ENCODE measurements at places on chromosomes 6 and 20. TPM values are rescaled to one million over a fixed set of nuclear protein-coding genes. Genes with fewer than 3 reads are reported as not detected.

GRCh38 chr6:118700531-118700930 is 49.1 kb upstream of the CEP85L start:
- peaks cover 14% of the 10 kb centered on the region for H3K36me3 ChIP-seq
- no peak overlapping the region for H3K27ac ChIP-seq
- no peaks in the 10 kb centered on the region for H3K27me3 ChIP-seq
- H3K4me3 ChIP-seq: no peak overlapping the region

DNA sequence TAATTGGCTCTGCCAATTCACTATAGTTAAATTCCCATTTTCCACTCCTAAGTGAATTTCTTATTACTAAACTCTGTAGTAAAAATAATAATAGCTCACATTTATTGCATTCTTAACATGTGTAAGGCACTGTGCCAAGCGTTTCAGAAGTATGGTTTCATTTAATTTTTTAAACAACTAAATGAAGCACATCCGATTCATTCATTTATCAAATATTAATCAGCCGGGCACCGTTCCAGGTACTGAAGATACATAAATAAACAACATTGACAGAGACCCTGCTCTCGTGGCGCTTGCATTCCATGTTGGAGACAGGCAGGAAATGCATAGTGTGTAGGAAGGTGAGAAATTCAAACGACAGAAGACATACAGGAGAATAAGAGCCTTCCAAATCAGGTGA is 423.2 kb upstream of the JARID2 start:
- no peaks in the 10 kb centered on the region for H3K27me3 ChIP-seq
- H3K4me1 ChIP-seq: no peaks in the 10 kb centered on the region
- no peaks in the 10 kb centered on the region for H3K36me3 ChIP-seq
- H3K27ac ChIP-seq: no peak overlapping the region
- DNase-seq: no peak
- H3K4me3 ChIP-seq: no peak overlapping the region

GRCh38 chr6:130583268-130583667 is 217.5 kb downstream of the TMEM200A start:
- DNase-seq: no peak
- no peaks in the 10 kb centered on the region for H3K4me1 ChIP-seq
- H3K4me3 ChIP-seq: no peak overlapping the region
- H3K36me3 ChIP-seq: no peaks in the 10 kb centered on the region

DNA sequence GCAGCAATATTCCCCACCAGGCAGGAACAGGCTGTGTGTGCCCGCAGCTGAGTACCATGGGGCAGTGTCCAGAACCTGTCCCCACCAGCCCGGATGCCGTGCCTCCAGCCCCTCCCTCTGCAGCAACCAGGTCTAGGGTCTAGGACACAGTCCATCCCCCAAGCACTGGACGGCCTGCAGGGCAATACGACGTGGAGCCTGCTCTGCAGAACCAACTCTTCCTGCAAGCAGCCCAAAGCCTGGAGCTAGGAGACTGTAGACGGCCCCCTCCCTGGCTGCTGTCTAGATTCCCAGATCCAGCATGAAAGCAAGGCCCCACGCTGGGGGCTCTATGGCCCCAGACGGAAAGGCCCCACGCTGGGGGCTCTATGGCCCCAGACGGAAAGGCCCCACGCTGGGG is 128.2 kb upstream of the AFDN start:
- peaks cover 16% of the 10 kb centered on the region for H3K4me1 ChIP-seq
- no peak overlapping the region for H3K27ac ChIP-seq
- no peak for DNase-seq
- no peak overlapping the region for H3K4me3 ChIP-seq
- no peaks in the 10 kb centered on the region for H3K27me3 ChIP-seq

Gene BMP7
- not detected for total RNA-seq

DNA sequence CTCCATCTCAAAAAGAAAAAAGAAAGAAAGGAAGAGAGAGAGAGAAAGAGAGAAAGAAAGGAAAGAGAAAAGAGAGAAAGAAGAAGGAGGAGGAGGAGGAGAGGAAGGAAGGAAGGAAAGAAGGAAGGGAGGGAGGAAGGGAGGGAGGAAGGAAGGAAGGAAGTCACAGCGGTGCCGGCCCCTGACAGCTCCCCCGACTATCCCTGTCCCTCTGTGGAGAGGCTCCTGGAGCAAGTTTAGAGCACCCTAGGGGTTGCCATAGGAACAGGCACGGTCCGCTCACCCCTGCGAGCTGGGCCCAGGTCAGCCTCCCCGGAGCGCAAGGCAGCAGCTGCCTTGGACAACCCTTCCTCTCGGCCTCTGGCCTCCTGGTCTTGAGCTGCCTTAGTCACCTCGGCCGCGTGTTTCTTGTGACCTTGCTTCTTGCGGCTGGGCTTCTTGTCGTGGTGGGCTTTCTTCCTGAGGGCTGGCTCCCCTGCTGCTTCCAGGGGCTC is 6.8 kb downstream of the BNIP5 start:
- H3K4me1 ChIP-seq: no peaks in the 10 kb centered on the region
- no peak overlapping the region for H3K4me3 ChIP-seq
- no peak for DNase-seq
- H3K36me3 ChIP-seq: no peaks in the 10 kb centered on the region
- H3K27me3 ChIP-seq: peaks cover 6% of the 10 kb centered on the region
- no peak overlapping the region for H3K27ac ChIP-seq

Gene ANKRD66
- total RNA-seq: not detected

Gene POU5F1
- 3.7 TPM for total RNA-seq

GRCh38 chr6:16909658-16910360 is 148.5 kb upstream of the ATXN1 start:
- H3K36me3 ChIP-seq: no peaks in the 10 kb centered on the region
- H3K27me3 ChIP-seq: no peaks in the 10 kb centered on the region
- H3K27ac ChIP-seq: no peak overlapping the region

Gene TCP11
- not detected for total RNA-seq

- H3K4me1 ChIP-seq: no peaks in the 10 kb centered on the region
- H3K27me3 ChIP-seq: no peaks in the 10 kb centered on the region
- no peak overlapping the region for H3K27ac ChIP-seq
- DNase-seq: no peak
Observed at GRCh38 chr20:20939006-20939405, 167.2 kb downstream of the LINC00237 start.

Gene OR2H2
- total RNA-seq: not detected

DNA sequence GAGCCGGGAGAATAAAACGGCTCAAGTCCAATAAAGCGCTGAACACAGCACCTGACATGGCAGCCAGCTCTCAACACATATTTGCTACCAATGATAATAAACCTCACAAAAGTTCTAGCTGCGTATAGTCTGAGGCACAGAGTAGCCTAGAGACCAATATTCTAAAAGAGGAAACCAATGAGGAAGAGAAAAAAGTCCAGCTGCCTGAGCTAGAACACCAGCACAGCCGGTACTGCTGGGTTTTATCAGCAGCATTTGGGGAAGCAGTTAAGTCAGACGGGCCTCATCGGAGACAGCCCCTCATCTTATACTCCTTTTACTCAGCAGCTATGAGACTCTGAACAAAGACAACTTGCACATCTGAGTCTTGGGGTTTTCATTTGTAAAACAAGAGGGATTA is 2.4 kb upstream of the RTF2 start:
- no peak overlapping the region for H3K4me3 ChIP-seq
- no peak overlapping the region for H3K27ac ChIP-seq
- H3K27me3 ChIP-seq: no peaks in the 10 kb centered on the region
- no peak for DNase-seq
- H3K36me3 ChIP-seq: peaks cover 2% of the 10 kb centered on the region
- peaks cover 19% of the 10 kb centered on the region for H3K4me1 ChIP-seq

GRCh38 chr6:42512579-42512978 is 51.2 kb upstream of the UBR2 start:
- DNase-seq: no peak
- no peaks in the 10 kb centered on the region for H3K4me1 ChIP-seq
- peaks cover 2% of the 10 kb centered on the region for H3K27me3 ChIP-seq
- H3K27ac ChIP-seq: no peak overlapping the region
- no peak overlapping the region for H3K4me3 ChIP-seq
- H3K36me3 ChIP-seq: no peaks in the 10 kb centered on the region

DNA sequence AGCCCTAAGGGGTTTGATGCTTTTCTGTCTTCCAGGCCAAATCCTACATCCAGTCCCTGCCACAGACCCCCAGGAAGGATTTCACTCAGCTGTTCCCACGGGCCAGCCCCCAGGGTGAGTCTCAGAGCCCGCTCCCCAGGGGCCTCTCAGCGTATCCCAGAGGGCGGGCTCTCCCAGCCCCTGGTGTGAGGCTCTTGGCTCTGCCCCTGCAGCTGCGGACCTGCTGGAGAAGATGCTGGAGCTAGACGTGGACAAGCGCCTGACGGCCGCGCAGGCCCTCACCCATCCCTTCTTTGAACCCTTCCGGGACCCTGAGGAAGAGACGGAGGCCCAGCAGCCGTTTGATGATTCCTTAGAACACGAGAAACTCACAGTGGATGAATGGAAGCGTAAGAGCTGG is 8.4 kb downstream of the MAPK13 start:
- H3K4me3 ChIP-seq: no peak overlapping the region
- no peak overlapping the region for H3K27ac ChIP-seq
- H3K27me3 ChIP-seq: no peaks in the 10 kb centered on the region

DNA sequence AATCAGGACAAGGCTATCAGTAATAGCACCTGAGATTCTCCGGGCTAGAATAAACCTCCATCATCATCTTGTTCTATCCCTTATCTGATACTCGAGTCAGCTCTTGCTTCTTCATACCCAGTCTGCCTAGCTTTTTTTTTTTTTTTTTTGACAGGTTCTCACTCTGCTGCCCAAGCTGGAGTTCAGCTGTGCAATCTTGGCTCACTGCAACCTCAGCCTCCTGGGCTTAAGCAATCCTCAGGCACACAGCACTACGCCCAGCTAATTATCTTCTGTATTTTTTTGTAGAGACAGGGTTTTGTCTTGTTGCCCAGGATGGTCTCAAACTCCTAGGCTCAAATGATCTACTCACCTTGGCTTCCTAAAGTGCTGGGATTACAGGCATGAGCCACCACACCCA is 19.5 kb downstream of the SRSF6 start:
- DNase-seq: no peak
- H3K4me1 ChIP-seq: peaks cover 2% of the 10 kb centered on the region
- peaks cover 1% of the 10 kb centered on the region for H3K27me3 ChIP-seq
- no peaks in the 10 kb centered on the region for H3K36me3 ChIP-seq
- no peak overlapping the region for H3K4me3 ChIP-seq

DNA sequence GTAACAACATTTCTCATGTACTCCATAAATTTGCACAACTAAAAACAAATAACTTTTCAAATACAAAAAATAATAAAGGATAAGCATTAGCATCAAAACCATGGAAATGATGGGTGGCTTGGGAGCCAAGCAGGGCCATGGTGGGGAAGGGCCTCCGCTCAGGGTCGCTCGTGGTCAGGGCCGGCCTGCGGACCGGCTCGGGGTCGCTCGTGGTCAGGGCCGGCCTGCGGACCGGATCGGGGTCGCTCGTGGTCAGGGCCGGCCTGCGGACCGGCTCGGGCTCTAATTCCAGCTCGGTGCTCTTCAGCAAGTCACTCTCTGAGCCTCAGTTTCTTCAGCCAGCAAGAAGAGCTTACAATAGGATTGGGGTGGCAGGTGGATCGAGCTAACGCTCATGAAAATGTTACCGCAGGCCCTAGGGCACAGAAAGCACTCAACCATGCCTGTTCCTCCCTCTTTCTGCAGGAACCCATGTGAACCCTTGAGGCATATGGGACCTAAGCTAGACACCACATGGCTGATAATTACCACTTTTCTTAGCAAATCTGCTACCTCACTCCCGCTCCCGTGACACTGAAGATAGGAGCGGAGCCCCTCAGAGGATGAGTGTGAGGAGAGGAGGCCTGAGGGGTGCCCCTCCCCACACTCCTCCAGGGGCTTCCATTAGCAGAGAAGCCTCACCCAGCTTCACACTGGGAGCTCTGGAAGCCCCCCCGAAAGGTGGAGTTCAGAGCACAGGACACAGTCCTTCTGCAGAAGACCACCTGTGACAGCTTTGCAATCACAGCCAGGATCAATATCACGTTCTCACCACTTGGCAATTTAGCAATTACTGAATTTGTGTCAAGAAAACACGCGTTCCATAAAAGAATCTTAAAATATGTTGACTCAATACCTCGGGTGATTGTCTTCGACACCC is 103.0 kb downstream of the PSMB1 start:
- H3K4me3 ChIP-seq: no peak overlapping the region
- H3K36me3 ChIP-seq: no peaks in the 10 kb centered on the region
- no peaks in the 10 kb centered on the region for H3K4me1 ChIP-seq
- H3K27ac ChIP-seq: no peak overlapping the region
- H3K27me3 ChIP-seq: peaks cover 12% of the 10 kb centered on the region
- no peak for DNase-seq

- H3K4me3 ChIP-seq: no peak overlapping the region
- no peak for DNase-seq
- H3K36me3 ChIP-seq: peaks cover 11% of the 10 kb centered on the region
- H3K27ac ChIP-seq: no peak overlapping the region
- peaks cover 2% of the 10 kb centered on the region for H3K4me1 ChIP-seq
Observed at GRCh38 chr6:107767637-107768036, 56.5 kb downstream of the SCML4 start.

Gene PLA2G7
- not detected for total RNA-seq

Gene SEL1L2
- not detected for total RNA-seq

DNA sequence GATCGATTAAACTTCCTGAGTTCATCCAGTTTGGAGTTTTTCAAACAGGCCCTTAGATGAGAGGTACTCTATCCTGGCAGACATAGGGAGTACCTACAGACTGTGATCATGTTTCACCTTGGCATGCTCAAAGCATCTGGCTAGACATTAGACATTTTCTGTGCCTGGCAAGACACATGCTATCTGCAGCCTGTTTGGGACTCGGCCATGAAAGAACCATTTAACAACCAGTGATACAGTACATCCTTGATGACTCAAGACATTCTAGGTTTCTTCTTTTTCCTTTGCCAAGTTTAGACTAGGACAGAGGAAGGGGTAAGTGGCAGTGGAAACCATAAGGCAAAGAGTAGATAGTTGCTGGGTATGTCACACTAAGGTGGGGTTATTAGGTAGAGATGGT is 15.4 kb upstream of the PAQR8 start:
- no peaks in the 10 kb centered on the region for H3K36me3 ChIP-seq
- no peak overlapping the region for H3K4me3 ChIP-seq
- no peaks in the 10 kb centered on the region for H3K27me3 ChIP-seq
- H3K4me1 ChIP-seq: peaks cover 3% of the 10 kb centered on the region

Gene VNN1
- total RNA-seq: not detected

Gene ULBP1
- 0.23 TPM for total RNA-seq

Gene REPS1
- total RNA-seq: 46.2 TPM

DNA sequence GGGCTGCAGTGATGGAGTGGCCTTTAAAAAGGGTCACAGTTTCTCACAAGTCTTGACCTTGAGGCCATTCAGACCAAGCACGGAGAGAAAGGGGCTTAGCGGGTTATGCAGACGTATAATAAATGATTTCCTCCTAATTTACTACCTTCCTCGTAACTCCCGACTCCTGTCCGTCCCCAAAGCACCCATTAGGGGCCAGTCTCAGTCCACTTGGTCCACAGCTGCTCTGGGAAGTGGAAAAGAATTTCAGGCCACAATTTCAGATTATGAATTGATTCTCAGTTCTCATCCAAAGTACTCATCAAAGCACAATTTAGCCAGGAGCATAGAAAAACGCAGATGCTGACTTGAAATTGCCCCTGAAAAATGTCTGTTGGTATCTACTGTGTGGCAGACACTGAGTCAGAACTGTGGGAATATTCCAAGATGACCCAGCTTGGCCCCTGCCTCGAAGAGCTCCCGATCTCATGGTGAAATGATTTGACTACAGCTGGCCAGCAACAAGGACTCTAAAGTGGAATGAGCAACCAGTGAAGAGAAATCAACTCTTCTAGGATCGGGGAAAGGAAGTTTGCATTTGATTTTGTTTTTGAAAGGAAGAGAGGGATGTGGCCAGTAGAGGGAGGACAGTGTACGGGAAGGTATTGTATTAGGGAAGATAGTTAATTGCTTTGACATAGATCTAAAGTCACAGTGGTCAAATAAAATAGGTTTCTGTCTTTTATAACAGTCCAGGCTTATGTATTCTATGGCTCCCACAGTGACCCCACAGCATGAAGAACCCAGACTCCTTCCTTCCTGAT is 15.2 kb upstream of the STK35 start:
- H3K27me3 ChIP-seq: no peaks in the 10 kb centered on the region
- no peak overlapping the region for H3K4me3 ChIP-seq
- H3K4me1 ChIP-seq: no peaks in the 10 kb centered on the region
- no peak for DNase-seq
- H3K36me3 ChIP-seq: no peaks in the 10 kb centered on the region
